Activated naive CD8-positive, alpha-beta T cell treated with anti-CD3 and anti-CD28 coated beads for 36 hours (primary cell): ENCODE measurements at places on chromosomes 3 and 15. TPM values are rescaled to one million over a fixed set of nuclear protein-coding genes. Genes with fewer than 3 reads are reported as not detected.

DNA sequence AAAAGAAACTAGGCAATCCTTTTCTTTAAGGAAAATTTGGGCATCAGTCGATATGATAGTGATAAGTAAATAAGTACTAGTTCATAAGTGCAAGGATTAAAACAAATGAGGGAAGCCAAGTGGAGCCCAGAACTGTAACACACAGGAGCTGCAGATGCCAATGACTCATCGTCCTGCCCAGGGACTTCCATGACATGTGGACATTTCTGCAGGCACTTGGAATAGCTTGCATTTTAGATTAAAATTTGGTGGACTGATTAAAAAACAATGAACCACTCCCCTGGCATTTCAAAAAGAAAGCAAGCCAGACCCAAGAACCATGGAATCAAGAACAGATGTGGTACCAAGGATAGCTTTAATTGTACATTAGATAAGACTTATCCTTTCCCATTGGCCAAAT, 2.9 kb downstream of the SAMD7 start:
- H3K4me1 ChIP-seq = no peaks in the 10 kb centered on the region

DNA sequence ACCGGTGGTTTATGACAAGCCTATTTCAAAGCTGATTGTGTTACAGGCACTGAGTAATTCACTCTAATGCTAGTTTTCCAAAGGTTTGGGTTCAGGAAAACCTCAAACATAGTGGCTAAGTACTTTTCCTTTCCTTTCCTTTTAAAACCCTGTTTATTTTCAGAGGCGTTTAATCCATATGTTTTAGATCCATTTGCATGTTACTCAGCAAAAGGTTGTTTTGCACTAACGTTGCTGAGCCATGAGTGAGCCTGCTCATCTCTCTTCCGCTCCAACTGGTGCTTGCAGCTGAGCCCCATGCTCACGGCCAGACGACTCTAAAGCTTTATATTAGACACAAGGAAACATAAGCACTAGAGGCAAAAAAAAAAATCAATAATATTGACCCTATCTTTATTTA, 9.4 kb downstream of the CEMIP start:
- H3K27ac ChIP-seq = no peak overlapping the region
- no peaks in the 10 kb centered on the region for H3K4me1 ChIP-seq
- DNase-seq = no peak
- H3K36me3 ChIP-seq = no peaks in the 10 kb centered on the region

Gene RPL29
- total RNA-seq = 1,589 TPM

DNA sequence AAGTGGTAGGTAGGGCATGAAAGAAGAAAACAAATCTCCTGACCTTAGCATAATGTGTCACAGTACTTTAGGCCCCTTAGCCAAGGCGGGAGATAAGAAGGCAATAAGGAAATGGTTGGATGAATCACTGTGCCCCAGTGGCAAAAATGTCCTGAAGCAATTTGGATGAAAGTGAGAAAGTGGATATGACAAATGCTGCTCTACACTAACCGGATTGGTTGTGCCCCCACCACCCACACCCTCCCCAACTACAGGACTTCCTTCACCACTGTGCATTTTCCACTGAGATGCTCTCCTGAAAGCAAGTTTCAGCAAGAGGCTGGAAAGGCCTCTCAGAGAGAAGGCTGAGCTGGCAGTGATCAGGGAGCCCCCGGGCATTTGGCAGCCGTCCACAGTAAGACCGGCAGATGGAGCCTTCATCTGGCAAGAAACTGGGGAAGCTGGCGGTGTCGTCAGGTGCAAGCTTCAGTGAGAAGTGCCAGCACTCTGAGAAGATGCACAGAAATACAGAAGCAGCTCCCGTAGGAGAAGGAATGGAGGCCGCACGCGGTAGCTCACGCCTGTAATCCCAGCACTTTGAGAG, 63.8 kb downstream of the ATP1B3 start:
- H3K4me3 ChIP-seq = no peak overlapping the region
- H3K36me3 ChIP-seq = no peaks in the 10 kb centered on the region
- peak overlapping the region; percentile 34 for H3K27ac ChIP-seq
- H3K4me1 ChIP-seq = peaks cover 14% of the 10 kb centered on the region
- DNase-seq = peak; percentile 40

DNA sequence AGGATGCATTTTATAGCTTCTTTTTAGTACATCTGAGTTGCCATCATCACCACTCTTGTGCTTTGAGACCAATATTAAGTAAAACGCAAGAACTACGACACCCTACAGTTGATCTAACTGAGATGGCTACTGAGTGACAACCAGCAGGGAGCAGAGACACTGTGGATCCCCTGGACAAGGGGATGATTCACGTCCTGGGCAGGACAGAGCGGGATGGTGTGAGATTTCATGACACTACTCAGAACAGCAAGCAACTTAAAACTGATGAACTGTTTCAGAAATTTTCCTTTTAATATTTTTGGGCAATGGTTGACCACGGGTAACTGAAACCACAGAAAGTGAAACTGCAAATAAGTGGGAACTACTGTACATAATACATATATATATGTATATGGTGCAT, 299.2 kb downstream of the ADAMTS17 start:
- no peak overlapping the region for H3K4me3 ChIP-seq
- H3K36me3 ChIP-seq = peaks cover 6% of the 10 kb centered on the region

DNA sequence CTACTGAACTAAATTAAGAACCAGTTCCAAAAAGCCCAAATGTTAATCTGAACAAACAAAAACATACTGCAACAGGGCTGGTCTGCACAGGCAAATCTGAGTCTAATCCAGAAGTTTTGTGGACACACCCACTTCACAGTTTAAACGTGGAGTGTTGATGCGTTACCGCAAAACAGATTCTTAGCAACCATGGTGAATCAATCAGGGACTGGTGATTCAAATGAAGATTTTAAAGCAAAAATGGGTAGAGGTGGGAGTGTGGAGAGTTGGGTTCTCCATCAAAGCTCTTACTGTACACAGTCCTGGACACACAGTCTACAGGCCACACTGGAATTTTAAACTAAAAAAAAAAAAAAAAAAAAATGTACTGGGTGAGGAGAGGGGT, 5.2 kb downstream of the ANXA2 start:
- H3K4me1 ChIP-seq = peaks cover 35% of the 10 kb centered on the region
- H3K4me3 ChIP-seq = no peak overlapping the region
- peaks cover 3% of the 10 kb centered on the region for H3K36me3 ChIP-seq
- H3K27me3 ChIP-seq = peaks cover 10% of the 10 kb centered on the region
- peak; percentile 20 for DNase-seq

Gene KLF15
- total RNA-seq = 0.42 TPM

DNA sequence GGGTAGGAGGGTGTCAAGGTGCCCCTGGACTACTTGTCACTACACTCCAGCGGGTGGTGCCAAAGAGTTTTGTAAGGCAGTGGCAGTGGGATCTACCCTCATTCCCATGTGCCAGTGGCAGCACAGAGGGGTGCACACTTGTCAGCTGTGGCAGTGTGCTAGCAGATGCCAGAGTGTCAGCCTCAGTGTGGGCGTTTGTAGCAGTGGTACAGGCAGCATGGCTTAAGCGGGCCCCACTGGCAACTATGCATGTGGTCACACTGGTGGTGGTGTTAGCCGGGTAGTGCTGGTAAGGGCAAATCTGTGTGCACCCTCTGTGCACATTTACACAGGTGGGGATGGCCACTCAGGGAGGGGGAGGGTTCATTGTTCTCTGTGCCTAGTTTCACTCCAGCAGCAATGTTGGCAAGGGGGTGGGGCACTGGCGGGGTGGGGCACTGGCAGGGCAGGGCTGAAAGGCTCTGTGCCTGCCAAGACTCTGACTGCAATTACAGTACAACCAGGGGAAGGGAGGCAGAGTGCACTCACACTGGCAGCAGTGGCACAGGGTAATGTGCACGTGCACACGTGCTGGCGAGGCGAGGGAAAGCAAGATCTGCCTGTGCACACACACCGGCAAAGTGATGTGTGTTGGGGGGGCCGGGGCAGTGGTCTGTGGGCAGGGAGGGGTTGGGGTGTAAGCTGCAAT, 31.8 kb downstream of the MYO9A start:
- H3K36me3 ChIP-seq = peaks cover 12% of the 10 kb centered on the region
- no peaks in the 10 kb centered on the region for H3K4me1 ChIP-seq
- DNase-seq = no peak
- no peak overlapping the region for H3K27ac ChIP-seq
- no peak overlapping the region for H3K4me3 ChIP-seq
- H3K27me3 ChIP-seq = no peaks in the 10 kb centered on the region

DNA sequence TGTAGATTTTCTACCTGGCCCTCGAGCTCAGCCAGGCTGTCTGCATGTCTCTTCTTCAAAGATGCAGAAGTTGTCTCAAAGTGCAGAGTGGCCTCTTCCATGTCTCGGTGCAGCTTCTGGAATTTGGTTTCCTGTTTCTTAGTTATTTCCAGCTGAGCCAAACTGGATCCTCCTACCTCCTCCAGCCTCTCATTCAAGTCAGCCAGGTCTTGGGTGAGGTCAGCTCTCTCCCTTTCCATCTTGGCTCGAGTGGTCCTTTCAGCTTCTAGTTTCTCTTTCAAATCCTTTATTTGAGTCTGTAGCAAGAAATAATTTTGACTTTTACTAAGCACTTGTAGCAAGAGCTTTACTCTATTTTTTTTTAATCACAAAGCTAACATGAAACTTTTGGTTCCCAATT, 81.8 kb downstream of the MYH15 start:
- H3K27ac ChIP-seq = no peak overlapping the region
- no peak overlapping the region for H3K4me3 ChIP-seq
- peaks cover under 1% of the 10 kb centered on the region for H3K36me3 ChIP-seq
- no peaks in the 10 kb centered on the region for H3K27me3 ChIP-seq

Gene ZFAND6
- total RNA-seq = 25.5 TPM

Gene CYP1A2
- total RNA-seq = not detected

DNA sequence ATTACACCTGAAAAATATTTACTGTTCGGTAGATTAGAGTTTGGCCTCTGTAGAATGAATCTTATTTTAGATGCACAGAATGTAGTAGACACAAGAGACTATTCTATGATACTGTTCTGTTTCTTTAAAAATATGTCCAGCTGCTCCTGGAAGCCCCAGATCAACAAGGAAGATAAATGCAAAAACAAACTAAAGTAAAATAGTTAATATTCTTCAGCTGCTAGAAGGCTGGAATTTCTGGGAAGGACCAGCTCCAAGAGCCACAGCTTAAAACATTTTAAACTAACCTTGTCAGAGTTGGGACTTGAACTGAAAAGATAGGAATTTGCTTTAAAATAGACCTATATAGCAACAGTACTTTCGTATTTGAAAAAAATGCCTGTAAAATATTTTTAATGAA, 277.9 kb downstream of the PTPRG start:
- H3K27me3 ChIP-seq = peaks cover 7% of the 10 kb centered on the region
- H3K4me1 ChIP-seq = no peaks in the 10 kb centered on the region
- H3K36me3 ChIP-seq = no peaks in the 10 kb centered on the region
- H3K4me3 ChIP-seq = no peak overlapping the region

DNA sequence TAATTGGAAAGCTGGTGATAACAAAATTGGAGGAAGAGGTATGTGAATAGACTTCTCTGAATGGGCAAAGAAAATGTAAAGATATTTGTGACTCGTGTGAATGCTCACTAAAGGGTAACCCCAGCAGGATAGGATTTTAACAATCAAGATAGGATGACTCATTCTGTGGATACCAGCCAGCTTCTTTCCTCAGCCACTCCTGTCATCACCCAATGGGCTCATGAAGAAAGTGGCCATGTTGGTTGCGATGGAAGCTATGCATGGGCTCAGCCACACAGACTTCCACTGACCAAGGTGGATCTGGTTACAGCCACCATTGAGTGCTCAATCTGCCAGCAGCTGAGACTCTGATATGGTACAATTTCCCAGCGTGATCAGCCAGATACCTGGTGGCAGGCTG, 40.9 kb downstream of the STRIT1 start:
- no peaks in the 10 kb centered on the region for H3K4me1 ChIP-seq
- H3K36me3 ChIP-seq = no peaks in the 10 kb centered on the region
- no peak overlapping the region for H3K27ac ChIP-seq
- H3K4me3 ChIP-seq = no peak overlapping the region
- no peak for DNase-seq

DNA sequence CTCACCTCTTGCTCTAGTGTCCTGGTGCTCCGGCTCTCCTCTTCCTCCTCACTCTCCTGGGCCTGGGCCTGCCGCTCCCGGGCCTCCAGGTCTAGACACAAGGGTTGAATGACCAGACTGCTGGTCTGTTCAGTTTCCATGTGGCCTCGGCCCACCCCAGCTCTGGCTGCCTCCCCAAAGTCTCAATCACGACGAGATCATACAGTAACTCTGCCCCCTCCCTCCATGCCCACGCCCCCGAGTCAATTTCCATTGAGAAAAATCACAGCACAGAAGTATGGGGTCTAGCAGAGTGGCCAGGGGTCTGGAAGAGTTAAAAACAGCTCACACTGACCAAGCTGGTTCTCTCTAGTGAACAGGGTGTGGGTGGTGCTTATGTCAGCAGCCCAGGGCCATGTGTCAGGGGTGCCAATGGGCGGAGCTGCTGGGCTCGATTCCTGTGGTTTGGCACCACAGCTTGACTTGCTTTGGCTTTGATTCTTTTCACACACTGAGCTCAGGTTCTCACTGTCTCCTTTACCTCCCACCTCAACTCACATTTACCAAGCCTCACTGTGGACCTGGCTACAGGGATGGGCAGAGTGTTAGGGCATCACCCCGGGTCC, 6.9 kb downstream of the C15orf62 start:
- H3K4me3 ChIP-seq = no peak overlapping the region
- H3K27ac ChIP-seq = no peak overlapping the region
- DNase-seq = peak; percentile 35
- H3K4me1 ChIP-seq = peaks cover 8% of the 10 kb centered on the region

Gene SNRPN
- total RNA-seq = 68.2 TPM

DNA sequence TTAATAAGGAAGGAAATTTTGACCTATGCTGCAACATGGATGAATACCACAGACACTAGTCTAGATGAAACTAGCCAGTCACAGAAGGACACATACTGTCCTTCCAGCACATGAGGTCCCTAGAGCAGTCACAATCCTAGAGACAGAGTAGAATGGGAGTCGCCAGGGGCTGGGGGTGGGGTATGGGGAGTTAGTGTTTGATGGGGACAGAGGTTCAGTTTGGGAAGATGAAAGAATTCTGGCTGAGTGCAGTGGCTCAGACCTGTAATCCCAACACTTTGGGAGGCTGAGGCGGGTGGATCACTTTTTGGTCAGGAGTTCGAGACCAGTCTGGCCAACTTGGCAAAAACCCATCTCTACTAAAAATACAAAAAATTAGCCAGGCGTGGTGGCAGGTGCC, 99.2 kb downstream of the TPRA1 start:
- H3K27me3 ChIP-seq = peaks cover 42% of the 10 kb centered on the region
- H3K4me1 ChIP-seq = no peaks in the 10 kb centered on the region
- no peak for DNase-seq
- no peak overlapping the region for H3K27ac ChIP-seq
- H3K4me3 ChIP-seq = no peak overlapping the region
- no peaks in the 10 kb centered on the region for H3K36me3 ChIP-seq
